ENCODE measurements at places on chromosomes 5 and 9.

DNA sequence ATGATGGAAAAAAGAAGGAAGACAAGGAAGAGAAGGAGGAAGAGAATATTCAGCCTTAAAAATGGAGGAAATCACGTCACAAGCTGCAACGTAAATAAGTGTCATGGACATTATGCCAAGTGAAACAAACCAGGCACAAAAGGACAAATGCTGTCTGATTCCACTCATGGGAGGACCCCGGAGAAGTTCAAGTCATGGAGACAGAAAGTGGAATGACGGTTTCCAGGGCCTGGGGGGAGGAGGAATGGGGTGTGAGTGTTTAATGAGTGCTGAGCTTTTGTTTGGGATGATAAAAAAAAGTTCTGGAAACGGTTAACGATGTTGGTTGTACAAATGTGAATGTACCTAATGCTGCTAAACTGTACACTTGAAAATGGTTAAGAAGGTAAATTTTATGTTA is 439.5 kb downstream of the GADD45G start:
- no peak for DNase-seq

DNA sequence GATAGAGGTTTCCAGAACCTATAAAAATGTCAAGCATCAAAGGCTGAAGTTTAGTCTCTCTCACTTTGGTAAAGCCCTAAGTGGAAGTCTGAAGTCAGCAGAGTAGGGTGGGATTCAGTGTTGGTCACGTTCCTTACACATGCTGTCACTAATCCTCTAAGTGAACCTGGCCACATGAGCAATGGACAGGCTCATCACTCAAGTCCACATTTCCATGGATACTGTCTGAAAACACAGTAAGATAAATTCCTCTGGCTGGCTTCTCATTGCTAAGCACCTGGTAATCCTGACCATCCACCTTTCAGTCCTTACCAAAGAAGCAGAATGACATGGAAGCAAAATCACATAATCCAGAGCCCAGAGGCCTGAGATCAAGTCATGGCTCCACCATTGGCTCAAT is 43.8 kb downstream of the GNA14 start:
- DNase-seq, result no peak

DNA sequence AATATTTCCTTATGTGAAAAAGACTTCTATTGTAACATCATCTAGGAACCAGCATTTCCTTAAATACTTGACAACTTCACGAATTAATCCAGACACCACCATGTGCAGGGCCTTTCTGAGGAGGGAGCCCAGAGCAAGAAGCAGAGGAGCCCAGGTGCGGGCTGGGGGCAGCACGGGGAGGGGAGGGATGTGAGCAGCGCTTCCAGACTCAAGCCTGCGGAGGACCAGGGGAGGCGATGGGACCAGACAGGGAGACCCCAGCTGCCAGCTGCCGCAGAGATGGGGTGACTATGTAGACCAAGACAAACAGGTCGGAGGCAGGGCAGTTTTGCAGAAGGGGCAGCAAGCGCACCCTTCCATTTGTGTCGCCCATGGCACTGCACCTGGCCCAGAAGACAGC is 596.1 kb downstream of the IRX1 start:
- DNase-seq, result no peak

GRCh38 chr5:107265193-107265592 is 405.5 kb downstream of the EFNA5 start:
- DNase-seq, result no peak

DNA sequence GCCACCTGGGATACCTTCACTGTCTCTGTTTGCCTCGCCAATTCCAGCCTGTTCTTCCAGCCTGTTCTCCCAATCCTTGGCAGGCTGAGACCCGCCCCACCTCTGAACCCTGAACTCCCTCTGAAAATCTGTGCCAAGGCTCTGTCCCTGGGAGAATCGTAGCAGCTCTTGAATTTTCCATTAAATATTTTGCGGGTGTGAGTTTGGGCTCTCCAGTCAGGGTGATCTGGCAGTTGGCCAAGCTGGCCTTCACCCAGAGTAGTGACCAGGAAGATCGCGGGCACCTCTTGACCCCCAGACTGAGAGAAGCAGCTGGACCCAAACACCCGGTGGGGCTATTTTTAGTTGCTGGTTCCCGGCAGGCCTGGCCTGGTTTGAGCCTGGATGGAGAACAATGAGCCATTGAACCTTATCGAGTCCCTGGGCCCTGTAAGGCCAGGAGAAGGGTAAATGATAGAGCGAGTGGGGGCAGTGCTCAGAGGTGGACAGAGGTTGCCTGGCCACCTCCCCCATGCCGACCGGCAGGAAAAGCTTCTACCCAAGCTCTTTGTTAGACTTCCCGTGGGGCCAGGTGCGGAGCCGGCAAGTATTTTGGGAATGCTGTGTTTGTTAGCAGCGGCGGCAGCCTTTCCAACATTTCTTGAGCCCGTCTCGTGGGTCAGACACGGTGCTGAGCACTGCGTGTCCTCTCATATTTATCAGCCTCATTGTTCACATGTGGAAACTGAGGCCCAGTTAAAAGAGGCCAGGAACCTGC is 146.2 kb downstream of the RGS3 start:
- DNase-seq, result peak; percentile 33

GRCh38 chr9:36988848-36989247 is 45.2 kb downstream of the PAX5 start:
- DNase-seq, result no peak

- DNase-seq, result no peak
Measured at GRCh38 chr5:35483780-35484179, 133.9 kb upstream of the SPEF2 start.

GRCh38 chr5:137071526-137071925 is 427.6 kb downstream of the SPOCK1 start:
- no peak for DNase-seq

DNA sequence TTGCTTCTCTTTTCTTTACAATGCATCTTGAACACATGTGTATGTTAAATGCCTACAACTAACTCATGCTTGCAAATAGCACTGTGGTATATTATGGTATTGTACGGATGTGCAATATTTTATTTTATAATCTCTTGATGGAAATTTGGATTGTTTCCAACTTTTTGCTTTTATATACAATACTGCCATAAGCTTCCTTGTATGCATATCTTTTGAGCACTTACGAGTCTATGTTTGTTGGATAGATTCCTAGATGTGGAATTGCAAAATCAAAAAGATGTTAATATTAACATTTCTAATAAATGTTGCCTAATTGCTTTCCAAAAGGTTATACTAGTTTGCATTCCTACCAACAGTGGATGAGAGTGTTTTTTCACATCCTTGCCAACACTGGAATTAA is 3.4 kb upstream of the GALNT12 start:
- peak; percentile 18 for DNase-seq

- DNase-seq, result no peak
Measured at GRCh38 chr9:70462300-70462699, 47.8 kb upstream of the KLF9 start.

DNA sequence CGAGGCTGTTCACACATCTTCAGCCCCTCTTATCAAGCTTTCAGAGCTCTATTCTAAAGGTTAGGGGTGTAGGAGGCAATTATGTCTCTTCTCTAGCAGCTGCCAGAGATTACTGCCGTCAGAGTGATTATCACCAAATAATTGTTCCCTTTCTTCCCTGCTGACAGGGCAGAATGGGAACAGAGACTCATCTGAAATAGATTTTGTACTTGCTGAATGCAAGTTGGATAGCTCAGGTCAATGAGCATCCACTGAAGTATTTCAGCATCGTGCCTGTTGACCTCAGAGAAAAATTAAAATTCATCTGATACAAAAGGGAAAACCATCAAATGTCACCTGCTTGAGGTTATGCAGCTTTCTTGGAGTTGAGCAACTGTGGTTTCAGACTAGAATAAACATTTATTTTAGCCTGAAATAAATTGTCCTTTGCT is 213.7 kb upstream of the MAP3K1 start:
- no peak for DNase-seq

GRCh38 chr5:2575292-2575691 is 176.2 kb downstream of the IRX2 start:
- no peak for DNase-seq

DNA sequence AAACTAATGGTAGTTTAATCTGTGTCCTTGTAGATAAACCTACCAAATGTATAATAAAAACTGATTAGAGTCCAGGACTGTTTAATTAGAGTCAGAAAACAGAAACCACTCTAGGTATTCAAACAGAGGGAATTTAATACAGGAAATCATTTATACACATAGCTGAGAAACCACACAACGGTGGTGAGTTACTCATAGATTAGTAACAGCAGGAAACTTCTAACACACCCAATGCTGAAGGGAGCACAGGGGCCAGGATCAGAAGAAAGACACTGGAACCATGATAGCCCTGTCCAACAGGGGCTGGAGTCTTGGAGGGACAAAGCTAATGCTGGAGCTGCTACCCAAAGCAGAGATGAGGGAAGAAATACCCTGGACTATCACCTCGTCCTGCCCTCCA is 321.0 kb downstream of the ACTL7B start:
- DNase-seq, result no peak

GRCh38 chr9:6184749-6185645 is 30.6 kb upstream of the IL33 start:
- DNase-seq, result no peak

GRCh38 chr9:89678396-89679015 is 73.7 kb downstream of the GADD45G start:
- no peak for DNase-seq

GRCh38 chr9:4588721-4589120 is 73.4 kb upstream of the PLPP6 start:
- no peak for DNase-seq

GRCh38 chr9:7370381-7370780 is 429.2 kb downstream of the DMAC1 start:
- peak; percentile 17 for DNase-seq

DNA sequence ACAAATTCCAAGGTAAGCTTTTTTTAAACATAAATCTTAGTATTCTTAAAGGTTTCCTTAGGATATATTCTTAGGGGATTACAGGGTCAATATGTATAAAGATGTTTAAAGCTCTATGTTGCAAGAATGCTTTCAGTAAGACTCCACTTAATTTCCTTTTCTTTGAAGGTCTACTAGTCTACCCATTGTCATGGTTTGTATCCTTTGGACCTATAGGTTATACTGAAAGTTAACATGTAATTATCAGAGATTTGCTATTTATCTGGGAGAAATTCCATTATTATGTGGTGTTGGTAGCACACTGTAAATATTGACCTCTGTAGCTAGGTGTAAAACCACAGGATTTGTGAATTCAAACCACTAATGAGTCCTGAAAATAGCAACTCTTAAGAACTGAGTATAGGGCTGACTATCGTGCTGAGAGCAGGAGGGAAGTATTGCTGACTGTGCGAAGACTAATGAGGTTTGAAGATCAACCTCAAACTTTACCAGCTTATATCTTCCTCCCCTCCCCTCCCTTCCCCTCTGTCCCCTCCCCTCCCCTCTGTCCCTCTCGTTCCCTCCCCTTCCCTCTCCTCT is 85.6 kb downstream of the GADD45G start:
- no peak for DNase-seq

DNA sequence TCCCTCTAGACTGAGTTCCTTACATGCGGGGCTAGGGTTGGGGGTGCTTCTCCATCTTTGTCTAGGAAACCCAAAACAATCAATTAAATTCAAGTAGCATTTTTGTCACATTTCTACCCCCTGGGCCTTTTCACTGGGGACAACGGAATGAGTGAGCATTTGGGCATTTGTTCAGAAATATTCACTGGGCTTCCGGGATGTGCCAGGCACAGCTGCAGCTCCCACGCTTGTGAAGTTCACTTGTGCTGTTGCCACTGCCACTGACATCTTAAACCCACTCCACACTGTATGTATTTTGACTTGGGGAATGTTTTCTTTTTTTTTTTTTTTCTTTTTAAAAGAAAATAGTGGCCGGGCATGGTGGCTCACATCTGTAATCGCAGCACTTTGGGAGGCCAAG is 31.6 kb downstream of the DUSP1 start:
- DNase-seq, result no peak

DNA sequence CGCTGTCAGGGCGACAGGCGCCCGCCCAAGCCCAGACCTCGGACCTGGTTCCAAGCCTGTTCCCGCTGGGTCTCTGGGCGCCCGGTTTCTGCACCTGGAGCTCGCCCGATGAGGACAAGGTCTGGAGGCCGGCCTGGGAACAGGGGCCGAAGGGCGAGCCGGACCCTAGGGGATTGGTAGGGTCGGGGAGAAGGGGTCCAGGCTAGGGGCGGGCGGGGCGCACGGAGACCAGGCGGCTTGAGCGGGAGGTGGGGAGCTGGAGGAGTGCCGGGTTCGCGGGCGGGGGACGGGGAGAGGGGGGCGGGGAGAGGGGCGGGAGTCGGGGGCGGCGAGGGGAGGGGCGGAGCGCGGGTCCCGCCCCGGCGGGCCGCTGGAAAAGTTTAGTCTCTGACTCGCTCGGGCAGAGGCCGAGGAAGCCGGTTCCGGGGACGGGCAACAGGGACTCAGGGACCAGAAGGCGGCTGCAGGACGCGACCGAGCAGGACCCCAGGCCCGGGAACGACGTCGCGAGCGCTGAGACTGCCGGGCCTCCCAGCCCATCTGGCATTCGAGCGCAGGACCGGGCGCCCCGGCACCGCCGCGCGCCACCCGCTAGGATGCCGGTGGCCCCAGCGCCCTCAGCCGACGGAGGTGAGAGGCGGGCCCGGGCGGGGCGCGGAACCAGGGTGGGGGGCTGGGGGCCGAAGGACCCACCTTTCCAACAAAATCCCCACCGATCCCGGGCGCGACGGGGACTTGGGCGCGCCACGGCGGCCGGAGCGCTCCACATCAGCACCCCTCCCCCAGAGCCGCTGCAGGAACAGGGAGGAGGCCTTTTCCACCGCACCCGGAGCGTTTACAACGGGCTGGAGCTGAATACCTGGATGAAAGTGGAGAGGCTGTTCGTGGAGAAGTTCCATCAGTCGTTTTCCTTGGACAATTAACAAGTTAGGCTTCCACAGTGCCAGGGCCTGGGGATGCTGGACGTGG is at the start of gene S1PR3:
Gene S1PR3 (plus strand): TSS at position 403 of the 969 bp plus-strand sequence. CDS start 9,733 bp downstream, outside the sequence.
- peak; percentile 49 for DNase-seq

DNA sequence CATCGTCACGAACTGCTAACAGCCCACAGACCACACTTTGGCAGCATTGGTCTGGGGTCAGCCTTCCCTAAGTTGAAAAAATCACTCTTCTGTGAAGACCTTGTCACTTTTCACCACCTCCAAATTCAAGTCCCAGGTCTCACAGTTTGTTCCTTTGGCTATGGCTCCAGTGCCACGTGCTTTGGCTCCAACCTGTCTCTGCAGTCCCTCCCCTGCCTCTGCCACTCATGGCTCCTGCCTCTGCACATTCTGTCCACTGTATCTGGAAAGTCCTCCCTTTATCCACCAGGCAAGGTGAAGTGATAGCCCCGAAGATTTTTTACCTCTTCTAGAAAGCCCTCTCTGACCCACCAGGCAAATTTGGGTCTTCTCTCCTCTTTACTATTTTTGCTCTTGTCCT is 5.3 kb downstream of the CKMT2 start:
- DNase-seq, result no peak

GRCh38 chr5:6656680-6657079 is 23.4 kb downstream of the SRD5A1 start:
- DNase-seq, result no peak

- no peak for DNase-seq
Measured at GRCh38 chr5:175243441-175243840, 200.5 kb downstream of the DRD1 start.

- no peak for DNase-seq
Measured at GRCh38 chr5:55900068-55900467, 48.9 kb downstream of the IL31RA start.

DNA sequence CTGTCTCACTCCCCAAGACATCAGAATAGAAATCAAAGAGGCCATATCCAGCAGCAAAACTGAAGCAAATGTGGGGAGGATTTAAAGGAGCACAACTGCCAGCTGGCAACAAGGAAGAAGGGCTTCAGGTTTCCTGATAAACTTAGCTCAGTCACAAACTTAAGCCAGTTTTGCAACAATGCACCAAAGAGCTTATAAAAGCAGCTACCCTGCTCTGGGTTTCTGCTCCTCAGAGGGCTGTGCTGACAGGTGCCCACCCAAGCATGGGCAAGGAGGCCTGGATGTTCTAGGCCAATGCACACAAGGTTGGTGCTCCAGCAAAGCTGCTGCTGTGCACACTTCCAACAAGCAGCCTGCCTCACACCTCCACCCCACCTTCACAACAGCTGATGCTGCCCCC is 132.9 kb downstream of the SIL1 start:
- no peak for DNase-seq

Measured in skin of body (tissue), 3 donors.